ENCODE measurements at places on chromosomes 2 and 18.
A peak's percentile ranks its signal among the peaks of the same experiment; 100 is the strongest.

GRCh38 chr2:74019516-74019915 lies 34.8 kb downstream of the TET3 start:
- DNase-seq, result no peak

DNA sequence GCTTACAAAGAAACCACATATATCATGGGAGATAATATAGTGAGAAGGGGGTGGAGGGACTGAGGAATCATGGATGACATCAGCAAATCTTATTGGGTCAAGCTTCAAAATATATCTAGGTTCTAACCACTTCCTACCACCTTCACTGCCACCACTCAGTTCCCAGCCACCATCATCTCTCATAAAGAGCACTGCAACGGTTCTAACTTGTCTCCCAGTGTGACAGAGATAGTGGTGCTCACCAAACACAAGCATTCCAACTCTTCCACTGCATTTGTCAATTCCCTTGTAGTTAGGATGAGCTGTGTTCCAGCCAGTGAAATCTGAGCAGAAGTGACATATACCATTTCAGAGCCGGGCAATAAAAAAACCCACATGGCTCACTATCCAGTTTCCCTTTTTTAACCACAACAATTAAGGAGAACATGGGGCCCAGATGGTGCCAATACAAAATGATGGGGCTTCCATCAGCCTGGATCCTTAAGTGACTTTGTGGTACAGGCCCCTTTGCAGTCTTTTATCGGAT lies 318.1 kb downstream of the NBAS start:
- no peak for DNase-seq

DNA sequence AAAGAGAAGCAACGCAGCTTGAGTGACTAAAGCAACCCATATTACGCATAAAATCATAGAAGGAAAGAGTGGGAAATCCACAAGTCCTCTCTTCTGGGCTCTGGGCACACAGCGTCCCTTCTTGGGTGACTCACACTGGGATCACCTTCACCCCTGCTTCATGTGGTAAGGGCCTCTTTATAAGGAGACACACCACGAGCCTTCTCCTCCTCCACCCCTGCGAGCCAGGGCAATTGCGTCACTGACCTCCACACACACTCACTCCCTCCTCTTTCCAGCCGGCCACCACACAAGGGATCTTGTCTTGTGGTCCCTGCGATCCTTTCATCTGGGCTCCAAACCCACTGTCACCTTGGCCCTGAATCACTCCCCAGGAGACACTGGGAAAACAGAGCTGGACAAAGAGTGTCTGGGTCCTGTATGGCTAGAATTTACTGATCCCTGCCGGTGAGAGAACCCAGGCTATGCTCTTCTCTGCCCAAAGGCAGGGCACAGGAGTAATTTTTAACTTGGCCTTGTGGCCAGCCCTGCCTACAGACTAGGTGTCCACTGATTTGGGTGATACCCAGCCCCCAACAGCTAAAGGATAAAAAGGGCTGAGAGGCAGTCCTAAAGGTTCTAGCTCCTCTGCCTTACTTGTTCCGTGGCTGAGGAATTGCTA lies 35.3 kb downstream of the NHEJ1 start:
- no peak for DNase-seq

DNA sequence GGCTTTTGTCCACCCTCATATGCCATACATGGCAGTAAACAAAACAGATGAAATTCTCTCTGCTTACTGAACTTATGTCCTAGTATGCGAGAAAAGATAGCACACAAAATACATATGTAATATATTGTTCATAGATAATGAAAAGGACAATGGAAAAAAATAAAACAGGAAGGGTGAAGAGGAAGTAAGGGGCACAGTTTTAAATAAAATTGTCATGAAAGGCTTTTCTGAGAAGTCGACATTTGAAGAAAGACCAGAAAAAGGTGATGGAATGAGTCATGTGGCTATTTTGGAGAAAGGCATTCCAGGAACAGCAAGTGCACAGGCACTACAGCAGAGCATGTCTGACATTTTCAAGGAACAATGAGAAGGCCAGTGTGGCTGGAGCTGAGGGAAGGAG lies 56.4 kb downstream of the KCNH7 start:
- DNase-seq, result no peak

- DNase-seq, result peak; percentile 20
These were observed 651.3 kb downstream of the DCDC2C start for GRCh38 chr2:4354678-4355077.

GRCh38 chr18:79508565-79509535 lies 113.1 kb downstream of the NFATC1 start:
- DNase-seq, result no peak

- DNase-seq, result no peak
These were observed 107.1 kb upstream of the ZNF516 start for GRCh38 chr18:76602191-76602590.

GRCh38 chr2:240443891-240444301 lies 8.4 kb downstream of the GPC1 start:
- DNase-seq, result no peak

- DNase-seq, result no peak
These were observed 244.2 kb upstream of the ZC3H15 start for GRCh38 chr2:186241874-186242273.

GRCh38 chr2:236169741-236170589 lies 1.8 kb upstream of the GBX2 start:
- no peak for DNase-seq

GRCh38 chr18:11850821-11851145 lies 430 bp upstream of the CHMP1B start:
- DNase-seq, result no peak

- DNase-seq, result no peak
These were observed 52.6 kb downstream of the LCLAT1 start for GRCh38 chr2:30499681-30500080.

GRCh38 chr2:128438586-128438985 lies 119.9 kb upstream of the HS6ST1 start:
- no peak for DNase-seq

DNA sequence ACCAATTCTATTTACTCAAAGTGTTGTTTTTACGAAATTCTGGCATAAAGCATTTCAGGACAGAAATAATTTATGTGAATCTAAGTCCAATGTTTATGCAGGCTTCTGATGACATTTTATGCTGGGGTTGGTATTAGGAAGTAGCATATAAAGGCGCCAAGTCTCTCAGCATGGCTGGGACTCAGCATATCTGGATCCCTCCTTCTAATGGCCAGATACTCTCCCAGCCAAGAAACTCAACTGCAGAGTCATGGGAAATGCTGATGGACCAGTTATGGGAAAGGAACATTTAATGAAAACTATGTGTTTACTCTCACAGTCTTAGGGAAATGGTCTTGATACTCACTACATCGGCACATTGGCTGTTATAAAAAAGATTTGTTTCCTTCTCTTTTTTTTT lies 392.2 kb downstream of the ARHGAP15 start:
- no peak for DNase-seq

DNA sequence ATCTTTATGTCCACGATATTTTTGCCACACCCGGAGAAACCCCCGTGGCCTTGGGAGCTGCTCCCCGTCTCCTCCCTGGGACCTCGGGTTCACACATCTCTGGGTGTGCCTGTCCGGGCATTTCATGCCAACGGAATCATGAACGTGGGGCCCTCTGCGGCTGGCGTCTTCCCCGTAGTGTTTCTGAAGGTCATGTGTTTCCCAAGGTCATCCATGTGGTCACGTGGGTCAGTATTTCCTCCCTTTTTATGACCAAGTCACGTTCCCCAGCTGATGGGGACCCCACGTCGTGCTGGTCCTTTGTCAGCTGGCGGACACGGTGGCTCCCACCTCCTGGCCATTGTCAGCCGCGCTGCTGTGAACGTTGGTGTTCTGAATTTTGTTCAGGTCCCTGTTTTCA lies 135.7 kb downstream of the NFATC1 start:
- DNase-seq, result no peak

DNA sequence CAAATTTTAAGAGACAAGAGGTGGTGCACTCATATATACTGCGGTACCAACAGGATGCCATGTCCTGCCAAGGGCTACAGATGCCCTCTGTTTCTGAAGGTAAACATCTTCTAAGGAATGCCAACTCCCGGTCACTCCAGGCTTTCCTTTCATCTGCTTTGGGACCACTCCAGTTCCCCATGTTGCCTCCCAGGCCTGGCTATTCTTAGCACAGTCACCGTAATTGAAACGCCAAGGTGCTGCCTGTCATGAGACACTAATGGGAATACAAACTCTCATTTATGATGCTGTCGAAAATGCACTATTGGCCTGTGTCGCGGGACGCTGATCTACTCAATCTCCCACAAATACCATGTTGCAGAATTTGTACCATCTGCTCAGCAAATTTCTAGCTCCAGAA lies 79.6 kb downstream of the KLF7 start:
- DNase-seq, result no peak

DNA sequence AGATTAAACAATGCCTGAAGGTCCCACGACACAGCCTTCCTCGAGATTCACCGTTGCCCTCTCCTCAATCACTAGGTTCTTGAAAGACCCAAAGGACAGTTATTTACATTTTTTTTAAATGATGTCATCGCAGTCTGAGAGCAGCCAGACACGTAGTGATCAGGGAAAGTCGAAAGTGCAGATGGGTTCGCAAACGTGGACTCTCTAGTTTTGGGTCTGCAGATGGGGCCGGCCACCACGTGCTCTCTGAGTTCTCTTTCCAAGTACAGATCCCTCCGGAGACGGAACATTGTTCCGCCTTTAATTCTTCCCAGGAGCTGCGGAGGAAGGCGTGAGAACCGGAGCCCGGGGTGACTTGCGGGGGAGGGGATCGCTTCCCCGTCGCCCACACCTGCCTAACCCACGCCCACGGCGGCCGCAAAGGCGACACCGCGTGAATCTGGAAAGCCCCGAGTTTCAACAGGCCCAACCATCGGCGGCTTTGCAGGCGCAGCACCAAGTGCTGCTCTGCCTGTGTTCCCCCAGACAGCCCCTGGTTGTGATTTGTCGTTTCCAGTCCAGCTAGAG lies 54.3 kb downstream of the PKDCC start:
- DNase-seq, result no peak

GRCh38 chr2:55302241-55302640 lies 33.2 kb upstream of the MTIF2 start:
- no peak for DNase-seq

- no peak for DNase-seq
These were observed 41.1 kb downstream of the ASB1 start for GRCh38 chr2:238467792-238468191.

- DNase-seq, result no peak
These were observed 54.4 kb downstream of the TRAPPC12 start for GRCh38 chr2:3433776-3434400.

- no peak for DNase-seq
These were observed 17.8 kb downstream of the SMAD7 start for GRCh38 chr18:48932822-48933510.

- DNase-seq, result no peak
These were observed 52.6 kb upstream of the UNC80 start for GRCh38 chr2:209719034-209719433.

DNA sequence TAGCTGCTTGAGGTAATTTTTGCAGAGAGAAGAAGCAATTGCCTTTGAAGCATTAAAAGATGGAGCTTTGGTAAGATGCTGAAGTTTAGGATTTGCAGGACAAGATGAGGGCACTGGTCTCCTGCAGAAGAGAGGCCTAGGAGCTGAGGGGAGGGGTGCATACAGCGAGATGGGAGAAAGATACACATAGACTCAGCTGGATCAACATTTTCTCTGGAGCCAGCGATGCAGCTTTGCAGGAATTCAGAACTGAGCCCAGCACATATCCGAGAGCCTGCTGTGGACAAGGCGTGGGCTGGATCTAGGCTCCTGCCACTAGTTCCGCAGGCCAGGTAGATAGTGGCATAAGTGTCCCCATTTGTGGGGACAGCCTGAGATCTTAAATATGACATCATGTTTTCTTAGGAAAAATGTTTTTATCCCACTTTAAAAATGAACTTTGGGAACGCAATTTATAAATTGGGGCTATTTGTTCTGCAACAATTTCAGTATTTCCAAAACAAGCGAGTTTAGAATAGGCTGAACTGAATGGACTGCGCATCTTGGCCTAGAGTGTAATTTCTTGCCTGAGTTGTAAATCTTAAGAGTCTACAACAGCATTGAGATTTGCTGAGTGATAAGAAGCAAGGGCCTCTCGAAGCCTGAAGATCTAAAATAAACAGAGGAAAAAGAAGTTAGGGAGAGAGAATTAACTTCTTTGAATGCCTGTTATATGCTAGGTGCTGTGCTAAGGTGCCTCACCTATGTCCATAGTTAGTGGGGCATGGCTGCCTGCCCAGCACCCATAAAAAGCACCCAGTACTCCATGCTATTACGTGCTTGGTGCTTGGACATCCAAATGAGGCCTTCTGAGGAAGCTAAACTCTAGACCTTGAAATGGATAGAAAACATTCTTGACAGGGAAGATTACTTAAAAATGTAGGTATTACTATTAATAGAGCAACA lies 17.3 kb downstream of the GRHL1 start:
- DNase-seq, result no peak

DNA sequence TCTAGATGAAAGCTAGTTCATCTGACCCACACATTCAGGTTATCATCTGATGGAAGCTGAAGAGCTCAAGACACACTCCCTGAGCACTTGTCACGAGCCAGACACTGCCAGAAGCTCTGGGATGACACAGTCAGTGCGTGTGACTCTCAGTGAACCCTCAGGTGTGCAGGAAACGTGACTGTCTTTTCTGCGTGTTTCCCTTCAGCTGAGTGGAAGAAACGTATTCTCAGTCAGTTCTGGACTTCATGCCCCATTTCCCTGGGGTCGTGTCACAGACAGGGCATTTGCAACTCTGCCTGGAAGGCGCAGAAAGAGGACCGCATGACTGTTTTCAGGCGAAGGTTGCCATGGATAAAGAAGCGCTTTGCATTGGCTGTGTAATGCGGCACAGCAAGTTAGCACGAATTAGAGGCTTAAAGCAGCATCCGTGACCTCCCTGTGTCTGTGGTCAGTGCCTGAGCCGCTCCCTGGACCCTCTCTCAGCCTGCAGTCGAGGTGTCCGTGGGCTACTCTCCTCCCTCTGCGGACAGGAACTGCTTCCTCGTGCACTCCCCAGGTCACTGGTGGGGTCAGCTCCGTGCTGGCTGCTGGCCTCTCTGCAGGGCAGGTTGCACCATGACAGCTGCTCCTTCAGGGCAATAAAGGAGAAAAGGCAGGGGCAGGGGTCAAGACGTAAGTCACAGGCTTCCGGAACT lies 3.3 kb upstream of the ALLC start:
- DNase-seq, result no peak

- no peak for DNase-seq
These were observed 27.3 kb downstream of the DGKD start for GRCh38 chr2:233381638-233381995.

- DNase-seq, result no peak
These were observed 1.0 kb upstream of the NPHP1 start for GRCh38 chr2:110205660-110206455.

All from iPS DF 19.7 (cell line).